ENCODE measurements at places on chromosomes 5 and 9.

GRCh38 chr5:5650949-5651348 is 228.5 kb downstream of the ICE1 start:
- no peak for DNase-seq

DNA sequence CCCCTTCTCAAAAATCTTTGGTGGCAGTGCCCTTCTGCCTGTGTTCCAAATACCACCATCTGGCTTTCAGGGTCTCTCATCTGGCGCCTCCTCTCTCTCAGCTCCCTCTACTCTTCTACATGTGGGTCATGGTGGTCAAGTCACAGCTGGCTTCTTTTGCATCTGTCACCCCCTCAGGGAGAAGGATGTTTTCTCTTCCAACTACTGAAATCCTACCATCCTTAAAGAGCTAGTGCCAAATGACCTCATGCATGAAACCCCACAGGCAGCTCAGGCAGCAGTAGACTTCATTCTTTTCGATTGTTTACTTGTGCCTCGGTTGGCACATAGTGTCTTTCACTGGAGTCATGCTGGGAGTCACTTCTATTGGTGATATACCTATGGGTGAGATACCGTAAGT is 219.2 kb downstream of the DCP2 start:
- DNase-seq = no peak

- no peak for DNase-seq
Measured at GRCh38 chr9:103188781-103189350, 193.7 kb downstream of the CYLC2 start.

DNA sequence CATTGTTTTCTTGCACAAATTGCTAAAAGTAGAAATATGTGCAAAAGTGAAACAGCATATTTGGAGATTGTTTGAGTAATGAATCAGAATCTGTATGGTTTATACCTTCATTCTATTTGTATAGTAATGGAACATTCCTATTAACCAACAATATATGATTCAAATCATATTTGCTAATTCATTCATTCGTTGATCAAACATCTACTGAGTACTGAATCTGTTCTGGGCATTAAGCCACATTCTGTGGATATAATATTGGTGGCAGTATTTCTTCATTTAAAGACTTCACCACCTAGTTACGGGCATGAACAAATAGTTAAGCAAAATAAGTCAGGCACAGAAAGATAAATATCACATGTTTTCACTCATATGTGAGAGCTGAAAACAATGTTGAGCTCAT is 385.7 kb downstream of the MTRR start:
- no peak for DNase-seq

- no peak for DNase-seq
Measured at GRCh38 chr5:54831233-54831632, 154.2 kb downstream of the ESM1 start.

GRCh38 chr9:1880038-1880565 is 135.0 kb upstream of the SMARCA2 start:
- no peak for DNase-seq

DNA sequence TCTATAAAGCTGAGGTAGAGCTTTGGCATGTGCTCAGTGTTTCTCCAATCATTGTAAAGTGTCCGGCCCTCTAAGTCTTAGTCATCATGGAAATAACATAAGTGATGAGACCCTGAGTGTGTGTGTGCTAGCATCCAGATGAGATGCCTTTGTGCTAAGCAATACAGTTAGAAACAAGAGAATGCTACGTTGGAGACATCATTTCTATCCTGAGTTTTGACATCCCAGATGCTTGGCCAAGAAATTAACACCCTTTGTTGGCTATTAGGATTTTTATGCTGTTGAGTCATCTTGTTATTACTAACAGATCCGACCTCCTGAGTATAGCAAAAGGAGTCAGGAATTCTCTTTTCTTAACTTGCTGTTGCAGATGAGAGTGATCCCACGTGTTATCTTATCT is 508.0 kb downstream of the GADD45G start:
- DNase-seq = peak; percentile 41

DNA sequence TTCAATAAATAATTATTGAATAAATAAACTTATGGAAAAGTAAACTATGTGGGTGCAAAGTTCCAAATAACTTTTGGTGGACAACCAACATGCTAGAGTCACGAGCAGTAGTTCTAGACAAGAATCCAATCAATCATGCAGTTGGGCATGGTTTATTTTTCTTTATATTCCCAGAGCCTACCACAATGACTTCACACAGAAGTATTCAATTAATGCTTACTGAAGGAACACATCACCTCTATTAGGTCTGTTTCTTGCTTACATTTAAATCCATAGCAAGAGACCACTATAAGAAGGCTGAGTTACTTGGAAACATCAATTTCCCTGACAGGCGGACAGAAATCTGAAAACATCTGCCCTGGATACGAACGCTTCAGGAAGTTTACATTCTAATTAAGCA is 214.2 kb downstream of the TMEM232 start:
- DNase-seq = peak; percentile 3

GRCh38 chr5:103902893-103903292 is 340.3 kb upstream of the NUDT12 start:
- no peak for DNase-seq

DNA sequence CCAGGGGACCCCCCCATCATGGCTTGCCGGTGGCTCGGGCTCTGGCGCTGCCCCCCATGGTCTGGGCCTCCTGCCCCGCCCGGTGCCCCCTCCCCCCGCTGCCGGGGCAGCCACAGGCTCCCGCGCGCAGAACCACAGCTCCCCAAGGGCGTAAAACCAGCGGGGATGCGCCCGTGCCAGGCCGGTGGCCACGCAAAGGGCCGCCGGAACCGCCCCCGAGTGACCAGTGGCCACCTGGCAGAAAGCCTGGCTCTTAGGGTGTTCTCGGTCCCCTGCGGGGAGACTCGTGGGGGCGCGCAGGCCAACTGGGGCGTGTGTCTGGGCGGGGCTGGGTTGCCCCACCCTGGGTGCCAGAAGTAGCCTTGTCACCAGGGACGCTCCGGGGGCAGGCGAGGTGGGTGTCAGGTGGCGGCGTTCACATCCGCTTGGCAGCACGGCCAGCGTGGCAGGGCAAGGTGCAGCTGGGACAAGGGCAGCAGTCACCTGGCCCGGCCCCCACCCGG is 515 bp upstream of the AGPAT2 start:
- DNase-seq = no peak

- no peak for DNase-seq
Measured at GRCh38 chr5:123273984-123274383, 149.2 kb downstream of the CEP120 start.

GRCh38 chr5:20572614-20573013 is 584.6 kb upstream of the CDH18 start:
- peak; percentile 87 for DNase-seq

DNA sequence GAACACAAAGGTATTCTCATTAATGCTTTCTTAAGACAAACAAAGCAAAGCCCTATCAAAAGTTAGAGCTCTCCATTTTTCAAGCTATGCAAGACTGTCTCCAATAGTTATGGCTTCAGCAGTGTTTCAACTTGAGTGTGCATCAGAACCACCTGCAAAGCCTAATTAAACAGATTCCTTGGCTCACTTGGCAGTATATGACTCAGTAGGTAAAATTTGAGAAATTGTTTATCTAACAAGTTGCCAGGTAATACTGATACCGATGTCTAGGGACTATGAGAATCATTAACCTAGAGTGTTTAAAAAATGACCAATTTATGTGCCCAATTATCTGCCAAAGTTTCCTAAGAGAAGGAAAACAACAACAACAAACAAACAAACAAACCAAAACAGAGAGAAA is 60.3 kb upstream of the PARP8 start:
- no peak for DNase-seq

DNA sequence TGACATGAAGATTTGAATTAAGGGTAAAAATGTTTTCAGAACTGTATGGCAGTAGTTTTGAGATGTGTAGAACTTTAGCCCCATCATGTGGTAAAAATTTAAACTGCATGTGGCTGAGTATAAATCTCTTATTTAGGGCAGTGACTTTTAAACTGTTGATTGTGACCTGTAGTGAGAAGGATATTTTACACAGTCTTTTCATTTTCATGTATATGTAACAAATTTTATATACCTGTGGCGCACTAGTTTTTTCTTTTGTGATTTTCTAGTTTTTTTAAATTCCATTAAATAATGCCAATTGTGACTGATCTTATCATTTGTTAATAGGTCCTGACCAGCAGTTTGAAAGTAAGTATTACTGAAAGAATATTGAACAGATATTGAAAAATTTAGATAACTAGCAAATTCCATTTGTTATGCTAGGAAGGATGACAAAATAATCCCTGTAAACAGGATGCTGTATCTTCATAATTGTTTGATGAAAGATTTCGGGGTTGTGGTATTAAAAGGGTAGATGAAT is 47.2 kb downstream of the GPBP1 start:
- DNase-seq = peak; percentile 61

GRCh38 chr9:105510024-105510423 is 47.9 kb upstream of the FKTN start:
- DNase-seq = peak; percentile 95

GRCh38 chr5:98296426-98296825 is 477.0 kb upstream of the RGMB start:
- DNase-seq = peak; percentile 62

DNA sequence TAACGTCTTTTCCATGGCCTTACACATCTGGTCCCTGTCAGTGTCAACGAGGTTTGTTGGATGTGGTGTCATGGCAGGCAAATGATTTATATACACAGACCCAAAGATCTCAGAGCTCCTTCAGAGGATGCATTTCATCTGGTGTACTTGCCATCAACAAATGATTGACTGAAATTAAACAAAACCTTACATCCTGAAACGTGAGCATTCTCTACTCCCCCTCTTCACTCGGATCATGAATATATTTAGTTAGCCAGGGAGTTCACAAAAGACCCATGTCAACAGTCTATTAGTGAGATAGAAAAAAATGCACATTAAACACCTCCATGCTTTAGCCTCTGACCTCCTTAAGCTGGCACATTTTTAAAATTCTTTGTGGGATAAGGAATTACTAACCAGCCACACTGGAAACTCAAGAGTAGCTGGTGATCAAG is 215.6 kb downstream of the EFNA5 start:
- DNase-seq = peak; percentile 85

GRCh38 chr5:65620021-65620420 is 4.1 kb downstream of the TRIM23 start:
- peak; percentile 12 for DNase-seq

DNA sequence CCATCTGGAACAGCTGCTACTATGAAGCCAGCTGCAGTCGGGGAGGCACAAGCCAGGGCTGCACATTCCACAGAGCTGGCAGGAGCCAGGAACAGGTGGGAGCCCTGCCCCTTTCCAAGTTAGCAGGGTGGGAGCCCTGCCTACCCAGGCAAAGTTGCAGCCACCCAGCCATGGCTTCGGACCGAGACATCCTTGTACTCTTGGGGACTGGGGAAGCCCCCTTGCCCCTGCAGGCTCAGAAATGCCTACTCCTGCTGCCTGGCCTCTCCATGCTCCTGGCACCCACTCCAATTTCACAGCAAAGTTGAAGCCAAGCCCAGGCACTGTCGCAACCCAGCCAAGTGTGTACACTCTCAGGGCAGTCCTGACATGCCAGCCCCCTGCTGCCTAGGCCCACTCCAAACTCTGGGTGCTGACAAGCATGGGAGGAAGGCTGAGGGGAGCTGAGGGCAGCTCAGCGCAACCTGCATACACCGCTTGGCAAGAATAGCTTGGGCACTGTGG is 165.1 kb downstream of the RNF180 start:
- no peak for DNase-seq

GRCh38 chr9:131546336-131547084 is 1.2 kb downstream of the PRRT1B start:
- DNase-seq = peak; percentile 8

DNA sequence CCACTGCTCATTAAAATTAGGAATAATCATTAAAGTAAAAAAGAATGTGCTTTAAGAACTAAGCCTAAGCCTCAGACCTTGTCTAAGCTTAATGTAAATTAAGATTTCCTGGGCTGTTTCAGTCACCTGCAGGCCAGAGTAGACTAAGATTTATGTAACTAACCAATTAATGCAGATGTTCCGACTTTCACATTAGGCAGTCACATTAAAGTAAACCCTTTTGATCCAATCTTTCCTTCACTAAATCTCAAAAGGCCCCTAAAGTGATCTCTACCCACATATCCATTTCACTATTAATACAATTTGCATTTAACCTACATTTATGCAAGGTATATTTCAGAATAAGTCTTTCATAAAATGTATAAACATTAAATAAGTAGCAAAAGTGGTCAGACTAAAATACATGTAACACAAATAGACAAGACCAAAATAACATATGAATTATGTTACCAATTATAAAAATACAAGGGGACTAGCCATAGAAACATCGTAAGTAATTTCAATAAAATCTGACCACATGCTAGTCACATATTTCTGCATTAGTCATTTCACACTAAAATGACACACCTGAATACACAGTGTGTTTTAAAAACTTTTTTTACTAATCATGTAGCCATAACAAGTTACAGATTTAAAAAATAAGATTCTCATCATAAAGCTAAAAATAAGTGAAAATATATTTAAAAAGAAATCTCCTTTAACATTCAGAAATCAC is 7.7 kb downstream of the NR3C1 start:
- DNase-seq = no peak

GRCh38 chr5:71778678-71779276 is 59.7 kb downstream of the CARTPT start:
- DNase-seq = no peak

GRCh38 chr9:92463984-92464383 is 18.3 kb downstream of the ASPN start:
- peak; percentile 95 for DNase-seq

DNA sequence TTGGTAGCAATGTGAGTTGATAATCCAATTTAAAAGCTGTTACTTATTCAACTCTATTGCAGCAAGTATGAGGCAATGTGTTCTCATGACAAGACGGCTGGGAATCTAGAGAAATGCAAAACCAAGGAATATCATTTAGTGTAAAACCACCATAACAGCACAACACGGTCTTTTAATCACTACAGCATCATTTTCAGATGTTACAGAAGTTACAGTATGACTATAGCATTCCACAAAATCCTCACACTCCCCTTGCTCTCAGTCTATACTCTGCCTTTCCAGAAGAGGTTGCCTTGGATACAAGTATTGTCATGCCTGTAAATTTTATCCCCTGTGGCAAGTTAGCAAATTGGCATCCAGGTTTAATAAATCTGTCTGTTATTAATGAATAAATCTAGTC is 28.6 kb upstream of the TAS2R1 start:
- peak; percentile 86 for DNase-seq

DNA sequence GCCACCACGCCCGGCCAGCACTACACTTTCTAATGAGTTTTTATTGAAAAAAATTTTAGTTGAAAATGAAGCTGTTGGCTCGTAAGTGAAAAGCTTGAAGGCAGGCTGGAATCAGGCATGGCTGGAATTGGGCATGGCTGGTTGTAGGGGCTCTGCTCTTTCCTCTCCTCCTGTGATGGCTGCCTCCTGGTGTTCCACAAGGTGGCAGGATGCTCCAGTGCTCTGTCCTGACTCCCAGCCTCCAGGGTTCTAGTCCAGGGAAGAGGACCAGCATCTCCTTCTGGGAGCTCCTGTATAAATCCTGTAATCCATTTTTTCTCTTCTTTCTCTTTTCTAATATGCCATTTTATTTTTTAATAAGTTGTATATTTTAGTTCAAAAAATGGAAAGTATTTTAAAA is 57.2 kb upstream of the DHFR start:
- peak; percentile 39 for DNase-seq

Data from amniotic epithelial cell (primary cell).